Activated CD8-positive, alpha-beta T cell treated with anti-CD3 and anti-CD28 coated beads, Interleukin-2, amount 10 ng/mL, durations not matched to agents 7 days and 5 days (primary cell): ENCODE measurements at places on chromosomes 2 and 18. TPM values are rescaled to one million over a fixed set of nuclear protein-coding genes. Genes with fewer than 3 reads are reported as not detected.
A peak's percentile ranks its signal among the peaks of the same experiment; 100 is the strongest.

DYNAP gene
- not detected for total RNA-seq

MARCHF4 gene
- total RNA-seq = not detected

CDH20 gene
- total RNA-seq = not detected

MERTK gene
- 0.10 TPM for total RNA-seq

CTDSP1 gene
- total RNA-seq = 185 TPM

DNA sequence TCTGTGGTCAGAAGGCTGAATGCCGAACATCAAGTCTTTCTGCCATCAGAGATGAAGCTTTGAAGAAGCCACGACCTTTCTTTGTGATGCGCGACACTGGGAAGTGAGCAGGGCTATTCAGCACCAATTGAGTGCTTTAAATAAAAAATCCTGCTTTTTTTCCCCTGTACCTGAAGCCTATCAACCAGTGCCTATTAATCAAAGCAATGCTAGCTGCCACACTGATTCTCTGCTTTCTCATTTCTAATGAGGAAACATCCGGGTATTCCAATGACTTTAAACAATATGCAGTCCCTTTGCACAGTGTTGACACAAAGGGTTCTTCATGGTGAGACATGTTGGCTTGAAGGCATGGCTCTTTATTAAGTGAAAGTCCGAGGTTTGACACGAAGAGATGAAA is 88.0 kb downstream of the GALR1 start:
- peaks cover 6% of the 10 kb centered on the region for H3K27me3 ChIP-seq
- H3K4me3 ChIP-seq = no peak overlapping the region
- H3K36me3 ChIP-seq = no peaks in the 10 kb centered on the region
- DNase-seq = no peak
- H3K4me1 ChIP-seq = no peaks in the 10 kb centered on the region

DNA sequence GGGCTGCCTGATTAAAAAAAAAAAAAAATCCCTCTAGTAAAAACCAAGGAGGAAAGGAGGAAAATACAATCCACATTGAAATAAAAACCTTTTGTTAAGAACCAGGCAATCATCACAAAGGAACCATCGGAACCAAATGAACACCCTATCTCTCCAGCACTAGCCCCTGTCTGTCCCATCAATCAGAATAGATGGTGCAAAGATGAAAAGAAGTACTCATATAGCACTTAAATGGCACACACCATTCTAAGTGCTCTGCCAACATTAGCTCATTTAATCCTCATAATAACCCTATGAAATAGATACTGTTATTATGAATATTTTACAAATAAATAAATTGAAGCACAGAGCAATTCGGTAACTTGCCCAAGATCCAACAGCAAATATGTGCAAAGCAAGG is 38.5 kb downstream of the LRP2 start:
- H3K36me3 ChIP-seq = no peaks in the 10 kb centered on the region
- no peak overlapping the region for H3K4me3 ChIP-seq
- H3K27me3 ChIP-seq = peaks cover 21% of the 10 kb centered on the region
- no peaks in the 10 kb centered on the region for H3K4me1 ChIP-seq
- DNase-seq = no peak
- no peak overlapping the region for H3K27ac ChIP-seq

DNA sequence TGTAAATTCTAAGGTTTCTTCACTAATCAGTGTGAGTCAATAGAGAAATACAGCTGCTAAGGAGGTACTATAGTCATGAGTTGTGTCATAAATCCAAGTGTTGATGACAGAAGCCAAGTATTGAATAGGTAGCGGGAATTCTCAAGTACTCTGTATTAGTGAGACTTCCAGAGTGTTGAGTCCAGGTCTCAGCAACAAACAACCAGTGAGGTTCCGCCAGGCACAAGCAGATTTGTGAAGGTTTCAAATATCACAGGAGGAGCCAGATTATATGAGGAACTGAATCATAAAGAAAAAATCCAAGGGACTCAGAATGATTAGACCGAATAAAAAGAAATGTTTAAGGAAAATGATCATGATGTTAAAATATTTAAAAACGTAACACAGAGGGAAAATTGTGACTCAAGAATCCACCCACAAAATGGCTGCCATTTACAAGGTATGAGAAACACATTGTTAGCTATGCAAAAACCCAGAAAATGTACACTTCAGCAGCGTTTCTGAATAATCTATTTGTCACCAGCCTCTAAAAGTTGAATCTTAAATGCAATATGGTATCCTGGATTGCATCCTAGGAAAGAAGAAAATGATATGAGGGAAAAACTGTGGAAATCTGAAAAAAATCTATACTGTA is 27.3 kb upstream of the EVA1A start:
- no peaks in the 10 kb centered on the region for H3K36me3 ChIP-seq
- no peaks in the 10 kb centered on the region for H3K4me1 ChIP-seq
- H3K27me3 ChIP-seq = peaks cover 5% of the 10 kb centered on the region
- no peak overlapping the region for H3K27ac ChIP-seq

- H3K4me3 ChIP-seq = no peak overlapping the region
- no peak overlapping the region for H3K27ac ChIP-seq
- no peak for DNase-seq
- H3K27me3 ChIP-seq = peaks cover 42% of the 10 kb centered on the region
Measured at GRCh38 chr2:9944330-9944758, 7.1 kb upstream of the GRHL1 start.

DNA sequence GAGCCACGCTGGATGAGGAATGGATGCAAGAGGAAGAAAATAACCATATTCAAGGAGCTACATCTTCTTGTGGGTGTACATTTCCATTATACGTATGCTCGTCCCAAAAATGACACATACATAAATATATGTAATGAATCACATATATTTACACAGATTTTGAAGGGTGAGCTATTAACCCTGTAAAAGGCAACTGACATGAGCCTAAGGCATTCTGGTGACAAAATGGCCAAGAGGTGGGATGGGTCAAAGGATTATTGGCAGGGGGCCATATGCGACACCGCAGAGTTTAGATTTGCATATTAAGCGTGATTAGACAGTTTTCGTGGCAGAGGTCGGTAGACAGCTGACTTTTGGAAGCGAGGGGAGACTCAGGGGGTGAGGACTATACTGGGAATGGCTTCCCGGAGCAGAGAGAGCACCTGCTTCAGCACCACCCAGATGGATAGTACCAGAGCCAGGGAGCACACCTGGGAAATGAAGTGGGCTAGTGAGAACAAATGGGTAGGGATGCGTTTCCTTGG is 431 bp upstream of the CNRIP1 start:
- no peak for DNase-seq
- H3K4me3 ChIP-seq = peak overlapping the region; percentile 43
- no peaks in the 10 kb centered on the region for H3K36me3 ChIP-seq
- H3K4me1 ChIP-seq = peaks cover 5% of the 10 kb centered on the region
- no peak overlapping the region for H3K27ac ChIP-seq

- H3K4me1 ChIP-seq = no peaks in the 10 kb centered on the region
- H3K36me3 ChIP-seq = no peaks in the 10 kb centered on the region
- H3K27me3 ChIP-seq = peaks cover 8% of the 10 kb centered on the region
- H3K27ac ChIP-seq = no peak overlapping the region
- H3K4me3 ChIP-seq = no peak overlapping the region
- no peak for DNase-seq
Measured at GRCh38 chr2:205745661-205746419, 63.5 kb downstream of the NRP2 start.

DNA sequence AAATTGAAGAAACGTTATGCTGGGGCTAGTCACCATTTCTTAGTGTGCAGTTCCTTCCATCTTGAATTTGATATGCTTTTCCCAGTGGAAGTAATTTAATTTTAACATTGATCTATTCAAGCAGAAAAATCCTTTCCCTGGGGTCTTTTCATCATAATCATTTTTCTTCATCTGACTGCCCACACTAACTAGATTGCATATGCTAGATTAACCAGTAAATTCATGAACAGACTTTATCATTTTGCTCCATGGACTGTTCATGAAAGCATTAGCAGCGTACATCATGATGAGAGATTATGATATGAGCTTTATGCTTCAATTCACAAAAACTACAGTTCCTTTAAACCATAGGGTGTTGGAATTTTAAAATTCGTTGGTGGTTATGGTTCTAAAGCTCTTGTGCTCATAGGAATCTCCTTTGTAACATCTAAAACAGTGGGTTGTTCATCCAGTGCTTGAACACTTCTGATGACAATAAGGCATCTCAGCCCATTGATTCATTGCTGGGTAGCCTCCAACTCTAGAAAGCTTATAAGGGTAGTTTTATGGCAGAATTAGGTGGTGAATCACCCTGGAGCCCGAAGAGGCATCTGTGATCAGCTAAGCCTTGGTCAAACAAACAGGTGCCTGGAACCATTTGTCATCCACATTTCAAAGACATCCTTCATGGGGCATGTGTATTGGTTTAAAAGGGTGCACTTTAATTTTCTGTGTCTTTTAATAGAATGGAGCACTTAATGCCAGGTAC is 77.2 kb upstream of the NDUFV2 start:
- H3K27me3 ChIP-seq = peaks cover 12% of the 10 kb centered on the region
- no peaks in the 10 kb centered on the region for H3K36me3 ChIP-seq
- H3K4me1 ChIP-seq = no peaks in the 10 kb centered on the region
- H3K27ac ChIP-seq = no peak overlapping the region
- H3K4me3 ChIP-seq = no peak overlapping the region

DNA sequence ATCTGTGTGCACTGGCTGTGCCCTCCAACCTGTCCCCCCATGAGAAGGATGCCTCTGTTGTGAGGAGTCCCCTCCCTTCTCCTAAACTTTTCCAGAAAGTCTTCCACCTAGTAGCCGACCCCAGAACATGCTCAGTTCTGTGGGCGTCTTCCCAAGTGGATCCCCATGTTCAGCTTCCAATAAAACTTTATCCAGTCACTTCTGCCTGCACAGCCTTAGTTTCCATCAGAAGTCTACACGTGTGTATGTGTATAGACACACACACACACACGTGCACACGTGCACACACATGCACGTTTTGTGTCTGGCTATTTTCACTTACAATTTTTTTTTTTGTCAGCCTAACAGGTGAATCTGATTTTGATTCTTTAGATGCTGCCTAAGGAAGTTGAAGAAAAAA is 115.1 kb downstream of the RTP5 start:
- no peak overlapping the region for H3K4me3 ChIP-seq
- no peaks in the 10 kb centered on the region for H3K27me3 ChIP-seq
- no peaks in the 10 kb centered on the region for H3K36me3 ChIP-seq

- no peak for DNase-seq
- H3K36me3 ChIP-seq = no peaks in the 10 kb centered on the region
- no peak overlapping the region for H3K4me3 ChIP-seq
- no peak overlapping the region for H3K27ac ChIP-seq
Measured at GRCh38 chr2:1254662-1255343, 158.5 kb upstream of the TPO start.

- no peak overlapping the region for H3K4me3 ChIP-seq
- H3K27ac ChIP-seq = no peak overlapping the region
- DNase-seq = no peak
- no peaks in the 10 kb centered on the region for H3K4me1 ChIP-seq
- no peaks in the 10 kb centered on the region for H3K27me3 ChIP-seq
- no peaks in the 10 kb centered on the region for H3K36me3 ChIP-seq
Measured at GRCh38 chr2:163647300-163647699, 88.5 kb downstream of the FIGN start.

GRCh38 chr18:54528942-54529376 is 62.1 kb upstream of the DYNAP start:
- no peak overlapping the region for H3K4me3 ChIP-seq
- DNase-seq = no peak
- H3K27ac ChIP-seq = no peak overlapping the region
- H3K36me3 ChIP-seq = no peaks in the 10 kb centered on the region
- H3K27me3 ChIP-seq = peaks cover 2% of the 10 kb centered on the region

GRCh38 chr2:209367075-209367747 is 56.6 kb upstream of the MAP2 start:
- no peaks in the 10 kb centered on the region for H3K4me1 ChIP-seq
- no peaks in the 10 kb centered on the region for H3K36me3 ChIP-seq
- no peaks in the 10 kb centered on the region for H3K27me3 ChIP-seq
- H3K4me3 ChIP-seq = no peak overlapping the region
- DNase-seq = no peak
- no peak overlapping the region for H3K27ac ChIP-seq

- peaks cover 6% of the 10 kb centered on the region for H3K36me3 ChIP-seq
- DNase-seq = no peak
- H3K27ac ChIP-seq = no peak overlapping the region
- peak overlapping the region; percentile 90 for H3K4me3 ChIP-seq
Measured at GRCh38 chr2:24046599-24046929, 627 bp downstream of the WDCP start.
